ENCODE measurements at places on chromosomes 6 and 20.

DNA sequence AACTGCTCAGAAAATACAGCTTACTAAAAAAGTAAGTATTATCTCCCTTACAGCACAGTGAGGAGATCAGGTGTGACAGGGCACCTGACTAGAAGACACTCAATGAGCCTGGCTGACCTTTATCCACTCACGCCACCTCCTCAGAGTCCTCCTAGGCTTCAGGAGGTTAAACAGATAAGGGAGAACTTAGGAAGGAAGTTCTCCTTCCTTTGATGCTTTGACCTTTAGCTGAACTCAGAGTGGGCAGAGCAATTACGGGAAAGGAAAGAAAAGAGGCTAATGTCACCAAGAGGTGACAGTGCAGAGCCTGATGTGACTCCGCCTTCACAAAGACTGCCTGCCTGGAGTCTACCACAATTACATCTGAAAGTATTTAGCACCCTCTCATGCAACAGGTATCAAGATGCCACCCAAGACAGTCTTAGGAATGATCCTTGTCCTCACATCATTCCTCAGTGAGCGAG is 36.7 kb downstream of the MAN1A1 start:
- no peak for DNase-seq

- DNase-seq: no peak
Measured at GRCh38 chr6:31358302-31358701, 1.3 kb upstream of the HLA-B start.

DNA sequence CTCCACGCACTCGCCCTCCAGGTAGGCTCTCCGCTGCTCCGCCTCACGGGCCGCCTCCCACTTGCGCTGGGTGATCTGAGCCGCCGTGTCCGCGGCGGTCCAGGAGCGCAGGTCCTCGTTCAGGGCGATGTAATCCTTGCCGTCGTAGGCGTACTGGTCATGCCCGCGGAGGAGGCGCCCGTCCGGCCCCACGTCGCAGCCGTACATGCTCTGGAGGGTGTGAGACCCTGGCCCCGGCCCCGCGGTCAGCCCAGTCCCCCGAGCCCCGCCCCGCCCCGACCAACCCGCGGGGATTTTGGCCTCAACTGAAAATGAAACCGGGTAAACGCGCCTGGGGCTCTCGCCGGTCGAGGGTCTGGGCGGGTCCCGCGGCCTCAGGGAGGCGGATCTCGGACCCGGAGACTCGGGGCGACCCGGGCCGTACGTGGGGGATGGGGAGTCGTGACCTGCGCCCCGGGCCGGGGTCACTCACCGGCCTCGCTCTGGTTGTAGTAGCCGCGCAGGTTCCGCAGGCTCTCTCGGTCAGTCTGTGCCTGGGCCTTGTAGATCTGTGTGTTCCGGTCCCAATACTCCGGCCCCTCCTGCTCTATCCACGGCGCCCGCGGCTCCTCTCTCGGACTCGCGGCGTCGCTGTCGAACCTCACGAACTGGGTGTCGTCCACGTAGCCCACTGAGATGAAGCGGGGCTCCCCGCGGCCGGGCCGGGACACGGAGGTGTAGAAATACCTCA is 598 bp downstream of the HLA-B start:
- DNase-seq: no peak

GRCh38 chr6:35955521-35955920 is 34.6 kb upstream of the SRPK1 start:
- no peak for DNase-seq

GRCh38 chr20:38969708-38970107 is 7.6 kb downstream of the DHX35 start:
- no peak for DNase-seq

GRCh38 chr6:3239110-3239830 is 11.8 kb upstream of the TUBB2B start:
- no peak for DNase-seq

- no peak for DNase-seq
Measured at GRCh38 chr20:58076405-58076804, 152.0 kb downstream of the ANKRD60 start.
